NCI-H1105 (cell line): ENCODE measurements at places on chromosomes 16 and 17.

- no peak for DNase-seq
Measured at GRCh38 chr16:13956635-13957196, 36.8 kb downstream of the ERCC4 start.

DNA sequence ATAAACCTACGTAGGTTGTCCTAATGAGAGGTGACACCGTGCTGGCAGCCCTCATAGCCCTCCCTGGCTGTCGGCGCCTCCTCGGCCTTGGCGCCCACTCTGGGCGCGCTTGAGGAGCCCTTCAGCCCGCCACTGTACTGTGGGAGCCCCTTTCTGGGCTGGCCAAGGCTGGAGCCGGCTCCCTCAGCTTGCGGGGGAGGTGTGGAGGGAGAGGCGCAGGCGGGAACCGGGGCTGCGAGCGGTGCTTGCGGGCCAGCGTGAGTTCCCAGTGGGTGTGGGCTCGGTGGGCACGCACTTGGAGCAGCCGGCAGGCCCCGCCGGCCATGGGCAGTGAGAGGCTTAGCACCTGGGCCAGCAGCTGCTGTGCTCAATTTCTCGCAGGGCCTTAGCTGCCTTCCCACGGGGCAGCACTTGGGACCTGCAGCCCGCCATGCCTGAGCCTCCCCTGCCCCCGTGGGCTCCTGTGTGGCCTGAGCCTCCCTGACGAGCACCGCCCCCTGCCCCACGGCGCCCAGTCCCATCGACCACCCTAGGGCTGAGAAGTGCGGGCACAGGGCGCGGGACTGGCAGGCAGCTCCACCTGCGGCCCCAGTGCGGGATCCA is 40.1 kb upstream of the AMZ2 start:
- no peak for DNase-seq

DNA sequence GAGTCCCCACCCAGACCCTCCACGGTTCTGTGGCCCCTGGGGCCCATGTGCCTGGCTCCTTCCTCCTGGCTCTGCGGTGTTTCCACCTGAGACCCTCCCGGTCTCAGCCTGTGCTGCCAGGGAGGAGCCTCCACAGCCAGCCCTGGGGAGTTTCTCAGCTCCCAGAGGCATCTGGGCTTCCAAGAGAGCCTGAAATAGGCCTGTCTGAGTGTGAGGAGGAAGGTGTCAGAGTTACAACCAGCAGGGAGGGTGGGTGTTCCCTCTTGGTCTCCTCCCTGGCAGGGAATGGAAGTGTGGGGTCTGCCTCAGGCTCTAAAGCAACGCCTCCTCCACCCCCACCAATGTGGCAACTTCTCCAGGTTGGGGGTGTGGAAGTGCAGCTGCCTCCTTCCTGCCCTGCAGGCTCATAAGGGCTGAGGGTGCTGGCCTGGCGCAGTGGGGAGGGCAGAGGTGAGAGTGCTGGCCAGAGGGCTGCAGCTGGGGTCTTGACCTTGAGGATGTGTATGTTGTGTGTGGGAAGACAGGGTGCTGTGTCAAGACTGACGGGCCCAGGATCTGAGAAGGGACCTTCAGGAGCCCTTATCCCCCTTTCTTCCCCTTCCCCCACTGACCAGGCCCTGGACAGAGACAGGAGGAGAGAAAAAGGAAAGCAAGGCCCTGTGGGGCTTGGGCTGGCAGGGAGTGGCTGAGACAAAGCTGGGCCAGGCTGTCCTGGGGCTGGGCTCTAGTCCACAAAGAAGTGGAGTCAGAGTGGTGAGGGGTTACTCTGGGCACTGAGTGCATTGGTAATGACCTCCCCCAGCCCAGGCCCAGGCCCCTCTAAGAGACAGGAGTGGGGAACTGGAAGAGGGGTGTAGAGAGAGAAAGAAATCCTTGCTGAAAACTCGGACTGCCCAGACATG is 2.4 kb downstream of the CYGB start:
- DNase-seq, result no peak

DNA sequence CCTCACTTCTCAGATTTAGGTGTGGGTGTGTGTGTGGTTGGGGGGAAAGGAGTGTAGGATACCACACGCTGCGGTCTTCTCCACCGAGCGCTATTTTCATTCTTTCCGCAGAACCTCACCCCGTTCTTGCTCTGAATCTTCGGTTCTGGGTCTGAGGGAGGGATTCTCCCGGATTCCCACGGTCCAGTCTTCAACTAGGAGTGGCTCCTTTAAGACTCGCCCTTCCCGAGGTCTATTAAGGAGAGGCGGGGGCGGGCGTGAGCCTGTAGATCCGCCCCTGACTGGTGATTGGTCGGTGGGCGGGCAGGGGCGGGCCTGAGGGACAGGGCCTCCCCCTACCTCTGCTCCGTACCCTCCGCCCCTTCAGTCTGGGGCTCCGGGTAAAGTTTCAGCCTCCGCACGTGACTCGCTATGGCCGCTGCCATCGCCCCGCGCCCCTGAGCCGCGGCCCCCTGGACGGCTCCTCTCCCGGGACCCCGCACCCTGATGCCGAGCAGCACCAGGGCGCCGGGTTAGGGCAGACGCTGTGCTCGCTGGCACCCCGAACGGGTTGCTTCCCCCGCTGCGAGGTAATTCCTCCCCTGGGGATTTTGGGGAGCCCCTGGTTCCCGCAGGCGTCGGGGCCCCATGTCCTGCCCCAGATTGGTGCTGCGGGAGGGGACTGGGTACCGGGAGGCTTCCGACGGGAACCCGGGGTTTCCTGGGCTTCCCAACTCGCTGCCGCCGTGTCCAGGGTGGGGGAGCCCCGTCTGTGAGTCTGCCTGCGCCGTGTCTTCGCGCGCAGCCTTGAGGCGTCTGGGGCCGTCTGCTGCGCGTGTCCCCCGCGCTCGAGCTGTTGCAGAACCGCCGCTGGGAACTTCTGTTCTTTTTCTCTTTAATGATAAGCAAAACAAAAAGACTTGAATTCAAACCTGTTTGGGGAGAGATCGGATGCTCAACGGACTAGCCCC is 9.2 kb downstream of the RARA start:
- DNase-seq, result peak; percentile 79

- no peak for DNase-seq
Measured at GRCh38 chr16:7038475-7038874, 294.2 kb upstream of the RBFOX1 start.

GRCh38 chr16:70757183-70757582 is 43.8 kb downstream of the VAC14 start:
- no peak for DNase-seq

DNA sequence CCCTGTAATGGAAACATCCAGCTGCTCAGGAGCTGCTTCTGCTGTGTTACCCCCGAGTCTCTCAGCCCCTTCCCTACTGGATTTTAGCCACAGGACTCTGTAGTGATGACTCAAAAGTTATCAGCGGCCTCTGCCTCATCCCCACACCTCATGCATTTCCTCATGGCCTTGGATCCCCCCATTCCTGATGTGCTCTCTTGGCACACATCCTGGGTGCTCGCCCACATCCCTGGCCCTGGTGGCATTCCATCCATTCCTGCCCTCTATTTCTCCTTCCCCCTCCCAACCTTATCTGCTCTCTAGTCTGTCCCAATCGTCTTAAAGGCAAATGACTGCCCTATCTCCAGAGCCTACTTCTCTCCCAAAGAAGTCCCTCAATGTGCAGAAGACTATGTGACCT is 24.6 kb downstream of the MARF1 start:
- DNase-seq, result no peak

DNA sequence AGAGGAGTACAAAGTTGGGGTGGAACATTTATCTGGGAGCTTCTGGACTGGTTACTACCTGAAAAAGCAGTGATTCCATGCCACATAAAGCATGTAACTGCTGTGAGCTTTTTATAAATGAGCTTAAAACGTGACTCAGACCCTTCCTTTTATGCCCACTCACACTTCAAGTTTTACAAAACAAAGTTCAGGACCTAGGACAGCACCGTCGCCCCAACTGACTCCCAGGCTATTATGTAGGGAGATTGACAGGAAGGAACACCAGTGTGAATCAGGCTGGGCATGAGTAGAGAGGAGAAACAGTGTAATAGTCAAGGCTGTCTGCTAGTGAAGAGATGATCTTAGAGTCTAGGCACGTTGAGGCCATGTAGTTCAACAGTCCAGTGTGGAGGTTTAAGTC is 91.6 kb upstream of the DNAH9 start:
- DNase-seq, result no peak

GRCh38 chr16:76882105-76882504 is 308.9 kb upstream of the MON1B start:
- DNase-seq, result no peak

DNA sequence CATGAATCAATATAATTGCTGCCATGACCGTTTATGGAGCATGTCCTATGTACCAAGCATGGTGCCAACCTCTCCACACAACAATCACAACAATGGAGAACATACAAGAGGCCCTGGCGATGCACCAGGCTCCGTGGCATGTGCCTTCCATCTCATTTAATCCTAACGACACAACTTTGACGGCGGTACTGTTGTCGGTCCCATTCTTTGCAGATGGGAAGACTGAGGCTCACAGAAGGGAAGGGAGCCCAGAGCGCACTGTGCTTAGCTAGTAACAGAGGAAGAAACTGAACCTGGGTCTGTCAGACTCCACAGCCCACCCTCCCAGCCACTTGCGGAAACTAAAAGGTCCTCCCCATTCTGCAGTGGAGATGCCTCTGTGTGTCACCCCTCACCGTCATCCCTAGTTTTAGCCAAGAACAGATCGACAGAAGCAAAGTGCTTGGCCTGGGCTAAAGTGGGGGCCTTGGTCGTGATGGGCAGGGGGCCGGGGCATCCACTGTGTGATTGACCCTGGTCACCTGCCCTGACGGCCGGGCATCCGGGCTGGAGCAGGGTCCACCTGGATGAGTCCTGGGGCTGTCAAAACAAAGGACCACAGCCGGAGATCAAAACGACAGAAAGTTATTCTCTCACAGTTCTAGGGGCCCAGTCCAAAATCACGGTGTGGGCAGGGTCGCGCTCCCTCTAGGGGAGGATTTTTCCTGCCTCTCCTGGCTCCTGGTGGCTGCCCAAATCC is 183.9 kb downstream of the C16orf95 start:
- no peak for DNase-seq

GRCh38 chr17:47352848-47353247 is 29.1 kb downstream of the EFCAB13 start:
- DNase-seq, result no peak

DNA sequence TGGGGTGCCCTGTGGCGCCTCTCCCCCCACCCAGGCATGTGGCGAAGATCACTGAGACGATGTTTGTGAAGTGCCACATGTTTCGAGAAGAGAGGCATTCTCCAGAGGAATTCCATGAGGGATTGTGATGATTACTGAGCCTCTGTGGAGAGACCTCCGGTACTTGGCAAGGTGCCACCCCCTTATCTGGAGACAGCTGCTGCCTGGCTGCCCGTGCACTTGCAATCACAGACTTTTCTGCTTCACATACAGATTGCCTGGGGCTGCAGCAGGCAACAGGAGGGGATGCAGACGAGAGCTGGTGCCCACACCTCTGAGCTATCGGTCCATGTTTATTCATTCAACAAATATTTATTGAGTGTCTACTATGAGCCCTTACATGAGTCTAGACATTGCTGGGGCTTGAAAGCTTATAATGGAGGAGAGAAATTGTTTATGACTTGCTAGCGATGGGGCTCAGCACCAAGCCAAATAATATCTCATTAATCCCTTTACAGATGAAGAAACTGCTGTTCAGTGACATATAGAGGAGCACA is 317.2 kb upstream of the ZFHX3 start:
- DNase-seq, result peak; percentile 60

DNA sequence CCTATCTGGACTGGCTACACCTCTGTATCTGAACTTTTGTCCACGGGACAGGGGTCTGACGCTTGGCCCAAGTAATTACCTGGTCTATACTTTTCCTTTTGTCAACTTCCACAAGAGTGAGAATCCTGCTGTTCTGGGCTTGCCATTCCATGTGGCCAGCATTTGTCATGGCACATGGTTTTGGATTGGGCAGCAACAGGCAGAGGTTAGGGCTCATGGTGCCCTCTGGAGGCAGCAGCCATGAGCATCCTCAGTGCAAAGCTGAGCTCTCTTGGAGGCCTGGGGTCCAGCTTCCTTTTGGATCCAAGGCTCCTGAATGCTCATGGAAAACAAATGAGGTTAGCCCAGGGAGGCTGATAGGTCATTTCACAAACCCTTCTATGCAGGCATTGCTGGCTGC is 7.5 kb upstream of the EDC4 start:
- DNase-seq, result no peak

GRCh38 chr17:57512258-57512657 is 232.8 kb downstream of the CCDC182 start:
- no peak for DNase-seq

GRCh38 chr17:6241381-6241780 is 171.2 kb downstream of the WSCD1 start:
- DNase-seq, result no peak

DNA sequence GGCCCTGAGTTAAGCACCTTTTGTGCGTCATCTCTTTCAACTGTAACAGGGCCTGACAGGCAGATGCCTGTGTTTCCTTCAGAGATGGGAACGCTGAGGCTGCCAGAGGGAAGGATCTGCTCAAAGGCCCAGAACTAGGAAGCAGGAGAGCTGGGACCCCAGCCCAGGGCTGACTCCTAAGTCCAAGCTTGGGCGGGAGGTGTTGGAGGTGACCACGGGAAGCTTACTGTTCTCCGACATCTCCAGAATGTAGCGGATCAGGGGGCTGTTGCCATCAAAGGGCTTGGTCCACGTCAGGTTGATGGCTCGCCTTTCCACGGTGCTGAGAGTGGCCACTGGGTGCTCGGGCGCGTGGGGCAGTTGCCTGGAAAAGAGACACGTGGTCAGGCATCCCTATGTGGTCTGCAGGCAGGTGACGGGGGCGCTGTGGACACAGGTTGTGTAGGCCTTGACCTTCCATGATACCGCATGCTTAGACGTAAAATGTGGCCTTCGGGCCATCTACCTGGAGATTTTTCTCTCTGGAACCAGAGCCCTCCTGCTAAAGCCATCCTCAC is 111.4 kb upstream of the CDC42EP4 start:
- DNase-seq, result no peak

DNA sequence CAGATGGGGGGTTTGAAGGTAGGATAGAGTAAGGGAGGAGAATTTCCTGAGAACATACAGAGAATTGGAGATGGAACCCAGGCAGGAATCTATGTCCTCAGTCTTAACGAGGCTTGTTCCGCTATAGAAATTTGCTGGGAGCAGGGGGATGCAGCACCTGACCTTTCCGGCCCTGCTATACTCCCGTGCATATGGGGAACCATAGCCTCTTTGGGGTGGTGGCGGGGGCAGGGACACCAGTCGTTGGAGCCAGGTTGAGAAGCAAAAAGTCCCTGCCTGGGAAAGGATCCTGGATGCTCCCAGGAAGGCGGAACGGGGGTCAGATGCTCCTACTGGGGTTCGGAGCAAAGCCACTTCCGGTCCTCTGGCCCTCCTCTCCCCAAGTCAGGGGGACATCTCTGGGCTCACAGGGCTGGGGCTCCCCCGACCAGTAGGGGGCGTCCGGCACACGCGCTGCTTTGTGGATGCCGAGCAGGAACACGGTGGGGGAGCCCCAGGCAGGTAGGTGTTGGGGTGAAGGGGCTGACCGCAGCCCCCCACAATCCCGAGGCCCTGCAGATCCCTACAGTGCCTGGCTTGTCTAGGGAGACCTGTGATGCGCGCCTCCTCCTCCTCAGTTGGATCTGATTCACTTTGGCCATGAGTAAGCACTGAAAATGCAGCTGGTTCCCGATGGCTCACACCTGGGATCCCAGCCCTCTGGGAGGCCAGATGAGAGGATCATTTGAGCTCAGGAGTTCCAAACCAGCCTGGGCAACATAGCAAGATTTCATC is 15.5 kb upstream of the TFAP4 start:
- peak; percentile 42 for DNase-seq
